Activated CD8-positive, alpha-beta memory T cell treated with anti-CD3 and anti-CD28 coated beads, Interleukin-2, amount 50 U/mL, for 48 hours (primary cell): ENCODE measurements at places on chromosomes 4 and X.

GRCh38 chr4:89753601-89754066 lies 83.3 kb downstream of the SNCA start:
- no peak for DNase-seq

DNA sequence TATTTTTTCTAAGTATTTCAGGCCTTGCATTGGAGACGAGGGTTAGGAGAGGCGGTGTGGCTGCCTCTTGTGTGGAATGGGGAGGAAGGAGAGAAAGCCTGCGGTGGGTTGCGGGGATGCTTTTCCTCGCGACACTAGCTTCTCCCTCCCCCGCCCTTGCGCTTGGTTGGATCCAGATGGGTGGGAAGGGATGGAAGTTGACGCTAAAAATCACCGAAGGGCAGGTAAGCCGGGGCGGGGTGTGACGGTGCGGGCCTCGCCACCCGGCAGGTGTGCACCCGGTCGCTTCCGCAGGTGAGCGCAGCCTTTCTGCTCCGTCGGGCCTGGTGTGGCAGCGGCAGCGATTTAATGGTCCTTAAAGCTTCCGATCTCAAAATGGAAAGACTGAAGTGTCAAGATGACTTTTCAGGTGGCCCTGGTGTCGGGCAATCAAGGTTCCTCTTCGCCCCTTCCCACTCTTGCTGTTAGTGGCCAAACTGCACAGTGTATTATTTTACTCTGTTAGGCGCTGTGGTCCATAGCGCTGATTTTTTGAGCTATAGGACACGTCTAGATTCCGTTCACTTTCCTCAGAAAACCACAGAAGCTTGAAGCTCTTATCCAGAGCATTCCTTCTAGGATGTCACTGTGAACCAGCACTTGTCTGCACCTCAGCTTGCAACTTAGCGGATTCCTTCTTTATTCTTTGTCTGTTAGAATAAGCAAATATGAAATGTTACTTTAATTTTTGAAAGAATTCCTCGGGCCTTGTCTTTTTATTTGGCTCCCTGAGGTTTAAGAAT lies 765 bp downstream of the ENOPH1 start:
- peak; percentile 66 for DNase-seq

DNA sequence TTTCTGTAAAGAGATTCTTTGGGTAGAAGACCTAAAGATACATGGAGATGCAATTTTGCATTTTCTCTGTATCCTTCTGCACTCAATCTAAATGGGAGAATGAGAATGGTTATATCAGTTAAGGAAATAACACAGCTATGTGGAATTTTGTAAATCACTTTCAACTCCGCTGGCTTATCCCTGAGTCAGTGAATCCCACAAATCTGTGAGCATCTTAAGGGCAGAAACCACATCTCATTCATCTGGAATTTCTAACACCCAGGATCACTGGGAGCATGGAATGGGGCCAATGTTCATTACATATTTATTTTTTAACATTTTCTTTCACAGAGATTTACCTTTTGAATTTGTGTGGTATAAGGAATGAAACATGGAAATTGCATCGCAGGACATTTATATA lies 167.8 kb downstream of the CFAP47 start:
- DNase-seq = no peak

GRCh38 chr4:109497511-109497910 lies 62.5 kb upstream of the MCUB start:
- no peak for DNase-seq

GRCh38 chrX:109398833-109399232 lies 83.1 kb downstream of the GUCY2F start:
- DNase-seq = no peak

DNA sequence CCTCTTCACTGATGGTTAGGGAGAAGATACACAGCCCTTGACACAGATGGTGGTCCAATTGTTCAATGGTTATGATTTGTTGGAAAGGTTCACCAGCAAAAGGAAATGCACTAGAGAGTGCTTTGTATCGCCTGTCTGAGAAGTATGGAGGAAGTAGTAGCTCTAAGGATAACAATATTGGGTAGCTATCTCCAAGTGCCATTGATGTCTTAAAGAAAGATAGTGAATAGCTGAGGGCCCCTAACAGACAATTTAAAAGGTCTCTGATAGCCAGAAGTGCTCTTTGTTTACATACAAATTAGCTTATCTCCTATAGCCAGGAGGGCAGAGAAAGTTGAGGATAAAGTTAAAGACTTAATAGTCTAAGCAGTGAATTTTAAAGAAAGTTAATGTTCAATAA lies 33.9 kb upstream of the BLTP1 start:
- no peak for DNase-seq

DNA sequence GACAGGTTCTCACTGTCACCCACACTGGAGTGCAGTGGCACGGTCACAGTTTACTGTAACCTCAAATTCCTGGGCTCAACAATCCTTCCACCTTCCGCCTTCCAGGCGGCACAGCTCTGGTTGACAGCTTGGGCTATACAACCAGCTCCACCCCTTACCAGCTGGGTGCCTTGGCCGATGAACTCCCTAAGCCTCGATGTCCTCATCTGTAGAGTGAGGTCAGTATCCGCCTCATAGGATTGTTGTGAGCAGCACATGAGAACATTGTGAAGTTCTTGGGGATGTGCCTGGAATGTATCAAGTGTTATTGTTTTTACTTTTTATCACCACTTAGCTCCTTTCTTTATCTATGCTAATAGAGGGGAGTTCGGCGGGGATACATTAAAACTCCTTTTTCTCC lies 23.3 kb downstream of the UCHL1 start:
- DNase-seq = no peak

DNA sequence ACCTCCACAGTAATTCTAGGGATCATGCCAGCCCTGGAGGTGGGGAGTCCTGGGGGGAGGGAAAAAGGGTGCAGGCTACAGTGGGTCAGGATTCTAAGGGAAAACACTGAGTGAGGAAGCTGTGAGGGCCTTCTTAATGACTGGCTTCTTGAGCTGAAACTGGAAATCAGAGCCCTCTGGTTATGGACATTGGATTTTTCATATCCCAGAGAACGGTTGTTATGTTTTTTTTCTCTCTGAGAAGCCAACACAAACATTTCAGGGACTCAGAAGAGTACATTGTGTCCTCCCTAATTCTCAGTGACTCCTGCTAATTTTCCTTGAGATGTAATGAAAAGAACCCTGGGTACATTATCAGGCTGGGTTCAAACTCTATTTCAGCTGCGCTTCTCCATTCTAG lies 162.4 kb upstream of the PRDX4 start:
- DNase-seq = no peak

- DNase-seq = no peak
Observed at GRCh38 chr4:105709081-105709450, 482 bp downstream of the GSTCD start.

- peak; percentile 65 for DNase-seq
Observed at GRCh38 chrX:79270401-79270800, 96.7 kb downstream of the ITM2A start.

DNA sequence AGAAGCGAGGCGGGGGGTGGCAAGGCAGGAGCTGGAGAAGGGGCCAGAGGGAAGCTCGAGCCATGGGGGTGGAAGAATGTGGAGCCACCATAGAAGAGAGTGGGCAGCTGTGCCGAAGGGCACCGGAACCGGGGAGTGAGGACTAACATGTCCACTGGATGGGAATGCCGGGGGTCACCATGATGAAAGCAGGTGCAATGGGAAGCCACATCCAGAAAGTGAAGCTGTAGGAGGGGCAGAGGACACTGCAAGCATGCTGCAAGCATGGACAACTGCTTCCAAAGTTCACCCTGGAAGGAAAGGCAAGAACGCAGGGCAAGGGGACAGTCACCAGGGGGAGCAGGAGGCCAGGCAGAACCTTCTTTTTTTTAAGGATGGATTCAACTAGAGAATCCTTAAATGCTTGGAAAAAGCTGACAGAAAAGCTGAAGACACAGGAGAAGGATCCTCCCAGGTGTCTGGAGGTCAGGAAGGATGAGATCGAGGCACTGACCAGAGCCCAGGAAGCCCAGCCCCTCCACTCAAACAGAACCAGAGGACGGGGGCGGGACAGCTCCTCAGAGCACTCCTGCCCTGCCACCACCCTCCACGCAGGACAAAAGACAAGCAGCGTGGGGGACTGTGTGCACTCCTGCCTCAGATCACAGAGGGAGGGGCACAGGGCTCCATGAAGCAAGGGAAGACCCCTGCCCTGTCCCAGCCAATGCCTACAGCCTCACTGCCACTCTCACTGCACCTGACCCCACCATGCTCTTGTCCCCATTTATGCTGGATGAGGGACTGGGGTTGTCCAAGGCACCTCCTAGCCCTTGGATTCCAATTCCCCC lies 169.2 kb downstream of the AFAP1 start:
- no peak for DNase-seq

DNA sequence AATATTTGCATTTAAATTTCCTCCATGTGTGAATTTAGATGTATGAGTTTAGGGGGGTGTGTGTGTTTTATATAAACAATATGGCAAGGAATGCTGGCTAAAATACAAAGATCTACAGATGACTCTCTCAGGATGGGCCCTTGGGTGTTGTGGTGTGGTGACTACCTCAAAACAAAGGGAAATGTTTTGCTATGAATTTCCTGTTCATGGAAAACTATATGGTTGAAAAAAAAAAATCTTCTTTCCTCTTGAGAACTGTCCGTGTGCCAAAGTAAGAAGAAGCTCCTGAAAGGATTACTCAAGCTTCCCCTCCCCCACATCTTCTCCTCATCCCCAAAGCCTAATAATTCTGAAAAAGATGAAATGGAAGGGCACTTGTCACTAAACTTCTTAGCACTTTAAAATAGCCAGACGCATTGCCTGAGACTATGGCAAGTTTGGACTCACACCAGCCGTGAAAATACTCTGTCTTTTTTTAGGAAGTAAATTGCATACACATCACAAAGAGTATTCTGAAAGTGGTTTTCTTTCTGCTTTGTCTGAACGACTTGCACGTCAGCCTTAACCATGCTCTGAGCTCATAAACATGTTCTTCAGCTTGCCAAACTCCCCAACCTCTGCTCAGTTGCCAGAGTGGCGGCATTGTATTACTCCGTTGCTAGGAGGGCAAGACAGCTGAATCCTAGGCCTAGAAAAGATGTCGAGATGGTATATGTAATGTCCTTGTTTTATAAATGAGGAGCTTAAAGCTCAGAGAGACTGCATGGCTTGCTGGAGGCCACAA lies 250.4 kb upstream of the JADE1 start:
- DNase-seq = no peak

DNA sequence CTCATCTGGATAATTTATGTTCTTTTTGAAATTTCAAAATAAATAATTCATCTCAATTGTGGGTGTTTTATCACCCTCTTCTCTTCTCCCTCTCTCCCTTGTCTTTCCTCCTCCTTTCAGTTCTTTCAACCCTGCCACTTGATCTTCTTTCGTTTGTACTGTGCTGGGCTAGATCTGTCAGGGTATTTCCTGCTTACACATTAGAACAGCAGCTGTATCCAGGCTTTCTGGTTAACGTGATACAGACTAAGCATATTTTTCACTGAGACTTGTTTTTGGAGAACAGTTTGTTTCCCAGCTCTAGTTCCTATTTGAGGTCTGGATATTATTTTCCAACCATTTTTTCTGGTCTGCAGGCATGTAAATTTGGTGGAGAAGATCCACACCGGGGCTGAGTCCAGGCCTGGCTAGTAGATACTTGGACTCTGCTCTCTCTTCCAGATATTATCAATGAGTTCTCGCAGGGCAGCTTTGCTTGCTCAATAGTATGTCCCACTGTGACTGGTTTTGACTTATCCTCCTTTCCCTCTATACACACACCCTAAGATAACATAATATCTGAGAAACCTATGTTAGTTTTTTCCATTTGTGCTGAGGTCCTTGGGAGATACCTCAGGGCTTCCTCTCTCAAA lies 1310.7 kb upstream of the TENM3 start:
- DNase-seq = no peak

- DNase-seq = no peak
Observed at GRCh38 chrX:150873616-150874015, 24.9 kb downstream of the CD99L2 start.

- no peak for DNase-seq
Observed at GRCh38 chr4:153143527-153144348, 60.5 kb upstream of the TRIM2 start.

DNA sequence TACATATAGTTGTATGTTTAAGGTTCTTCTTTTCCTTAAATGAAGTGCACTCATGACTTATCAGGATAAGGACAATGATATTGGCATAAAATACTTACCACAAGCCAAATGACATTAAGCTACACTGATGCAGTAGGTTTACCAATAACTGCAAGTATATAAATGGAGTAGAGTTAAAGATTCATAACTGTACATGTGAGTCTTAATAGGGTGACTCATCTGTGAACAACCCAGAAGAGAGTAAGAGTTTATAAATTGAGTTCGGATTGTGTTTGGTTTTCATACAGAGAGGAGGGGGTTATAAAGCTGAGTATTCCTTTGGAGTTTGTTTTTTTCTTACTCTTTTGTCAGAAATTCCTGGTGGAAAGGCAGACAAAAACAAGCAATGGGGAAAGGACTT lies 144.8 kb downstream of the TLL1 start:
- DNase-seq = no peak

DNA sequence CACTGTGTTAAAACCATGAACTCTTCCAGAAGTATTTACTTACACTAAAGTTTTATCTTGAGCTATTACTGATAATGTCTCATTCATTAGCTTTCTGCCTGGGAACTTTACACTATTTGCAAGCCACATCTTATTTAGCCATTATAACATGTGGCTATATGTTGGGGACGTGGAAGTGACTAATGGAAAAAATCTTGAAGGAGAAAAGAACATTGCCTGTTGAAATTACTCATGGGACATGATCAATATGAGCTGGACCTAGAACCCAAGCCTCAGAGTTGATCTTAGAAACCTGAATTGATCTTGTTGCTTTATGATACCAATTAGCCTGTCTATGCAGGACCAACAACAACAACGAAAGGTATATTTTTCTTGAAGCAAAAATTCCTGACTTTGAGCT lies 22.5 kb upstream of the ARHGAP6 start:
- no peak for DNase-seq

DNA sequence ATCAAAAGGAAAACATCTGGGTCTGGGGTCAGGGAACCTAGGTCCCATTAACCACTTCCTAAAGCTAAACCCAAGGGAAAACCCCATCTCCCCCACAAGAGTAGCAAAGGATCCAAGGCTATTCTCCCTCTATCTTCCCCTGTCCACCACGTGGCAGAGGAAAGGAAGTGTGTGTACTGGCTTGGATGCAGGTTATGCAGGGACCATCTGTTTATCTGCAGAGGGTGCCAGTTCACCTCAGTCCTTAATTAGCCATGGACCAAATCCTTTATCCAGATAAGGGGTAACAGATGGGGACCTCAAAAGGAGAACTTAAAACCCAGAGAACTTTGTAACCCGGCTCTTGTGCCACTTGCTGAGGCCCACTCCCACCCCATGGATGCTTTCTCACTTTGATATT lies 135.3 kb downstream of the ZNF518B start:
- no peak for DNase-seq

- DNase-seq = no peak
Observed at GRCh38 chrX:118595501-118596042, 100.0 kb downstream of the DOCK11 start.

GRCh38 chr4:147879676-147880075 lies 147.8 kb downstream of the ARHGAP10 start:
- no peak for DNase-seq

DNA sequence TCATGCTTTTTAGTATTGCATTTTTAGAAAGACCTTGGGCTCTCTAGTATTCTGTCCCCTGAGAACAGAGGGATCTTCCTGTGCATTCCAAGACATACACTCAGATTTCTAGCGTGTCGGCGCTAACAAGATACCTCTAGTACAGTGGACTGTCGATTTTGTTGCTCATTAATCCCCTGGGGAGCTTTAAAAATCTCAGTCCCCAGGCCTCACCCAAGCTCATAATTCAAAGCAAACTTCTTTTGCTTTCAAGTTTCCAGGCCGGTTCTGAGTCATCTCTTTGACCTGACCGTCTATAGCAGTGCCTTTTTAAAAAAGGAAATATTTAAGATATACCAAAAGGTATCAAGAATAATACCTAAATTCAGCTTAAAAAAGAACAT lies 137.0 kb downstream of the AMMECR1 start:
- DNase-seq = no peak

- no peak for DNase-seq
Observed at GRCh38 chr4:57905965-57906364, 795.8 kb upstream of the IGFBP7 start.
